ENCODE measurements at places on chromosomes 13 and 19. TPM values are rescaled to one million over a fixed set of nuclear protein-coding genes. Genes with fewer than 3 reads are reported as not detected.

- no peak for DNase-seq
Observed at GRCh38 chr13:96093296-96094006, 3.5 kb downstream of the HS6ST3 start.

- DNase-seq = no peak
Observed at GRCh38 chr19:5255602-5256231, 84.9 kb downstream of the PTPRS start.

DNA sequence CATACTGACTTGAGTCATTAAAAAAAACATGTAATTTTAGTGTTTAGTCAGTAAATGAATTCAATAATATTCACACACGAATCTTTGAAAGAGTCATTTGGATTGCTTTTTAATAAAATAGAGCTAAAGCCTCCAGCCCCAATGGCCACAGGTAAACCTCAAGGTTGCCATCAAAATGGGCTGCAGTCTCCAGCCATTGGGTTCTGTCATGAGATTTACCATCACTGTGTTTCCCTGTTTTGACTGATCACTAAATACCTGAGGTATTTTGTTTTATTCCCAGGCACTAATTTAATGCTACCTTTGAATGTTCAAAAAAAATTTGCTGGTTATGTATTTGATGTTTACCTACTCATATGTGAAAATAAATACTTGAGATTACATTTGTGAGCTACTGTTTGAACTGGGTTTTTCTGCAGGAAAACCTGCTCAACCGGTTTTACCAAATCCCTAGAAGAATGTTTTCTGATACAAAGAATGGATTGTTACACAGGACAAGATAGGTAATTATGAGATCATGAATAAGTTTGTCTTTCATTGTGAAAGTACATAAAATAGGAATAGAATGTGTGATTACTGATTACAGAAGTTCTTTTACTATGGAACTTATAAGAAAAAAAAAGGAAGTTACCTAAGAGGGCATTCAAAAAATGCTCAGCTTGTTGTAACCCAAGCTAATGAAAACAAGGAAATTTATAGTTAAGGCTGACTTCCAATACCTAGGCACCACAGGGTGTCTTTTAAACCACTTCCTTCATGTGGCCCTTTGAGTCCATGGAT is 391.3 kb downstream of the EFNB2 start:
- DNase-seq = no peak

- no peak for DNase-seq
Observed at GRCh38 chr13:100987948-100988347, 313.4 kb upstream of the TMTC4 start.

Gene ZNF575
- total RNA-seq = 0.72 TPM

DNA sequence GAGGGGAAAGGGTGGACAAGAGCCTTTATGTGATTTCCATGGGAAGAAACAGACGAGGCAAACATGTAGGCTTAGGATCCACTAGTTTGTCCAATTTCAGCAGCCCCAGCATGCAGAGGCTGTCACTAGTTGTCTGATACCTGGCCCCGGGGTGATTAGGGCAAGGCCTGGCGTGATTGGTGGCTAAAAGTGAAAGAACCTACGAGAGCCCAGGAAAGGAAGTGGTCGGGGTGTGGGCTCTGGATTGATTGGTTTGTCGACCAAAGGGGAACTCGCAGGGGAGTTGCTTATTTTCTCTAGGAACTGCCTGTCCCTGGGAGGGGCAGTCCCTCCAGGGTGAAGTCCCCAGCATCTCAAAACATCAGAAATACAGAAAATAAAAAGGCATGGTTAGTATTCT is 64.2 kb upstream of the UQCRFS1 start:
- DNase-seq = no peak

DNA sequence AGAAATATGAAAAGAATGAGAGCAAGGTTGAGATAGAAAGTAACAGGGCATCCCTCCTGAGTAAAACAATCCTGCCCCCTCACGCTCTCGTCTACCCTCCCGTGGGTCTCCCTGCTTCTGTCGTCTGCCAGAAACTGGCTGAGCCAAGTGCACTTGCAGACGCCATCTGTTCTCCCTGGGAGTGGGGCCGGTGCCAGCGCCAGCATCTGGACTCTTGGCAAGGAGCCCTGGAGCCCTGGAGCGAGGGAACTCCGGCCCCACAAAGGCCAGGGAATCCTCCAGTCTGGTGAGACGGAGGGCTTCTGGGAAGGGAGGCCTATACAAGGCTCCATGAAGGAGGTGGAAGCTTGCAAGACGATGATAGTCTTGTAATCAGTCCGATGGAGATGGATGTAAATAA is 2.3 kb upstream of the TMEM91 start:
- DNase-seq = no peak

DNA sequence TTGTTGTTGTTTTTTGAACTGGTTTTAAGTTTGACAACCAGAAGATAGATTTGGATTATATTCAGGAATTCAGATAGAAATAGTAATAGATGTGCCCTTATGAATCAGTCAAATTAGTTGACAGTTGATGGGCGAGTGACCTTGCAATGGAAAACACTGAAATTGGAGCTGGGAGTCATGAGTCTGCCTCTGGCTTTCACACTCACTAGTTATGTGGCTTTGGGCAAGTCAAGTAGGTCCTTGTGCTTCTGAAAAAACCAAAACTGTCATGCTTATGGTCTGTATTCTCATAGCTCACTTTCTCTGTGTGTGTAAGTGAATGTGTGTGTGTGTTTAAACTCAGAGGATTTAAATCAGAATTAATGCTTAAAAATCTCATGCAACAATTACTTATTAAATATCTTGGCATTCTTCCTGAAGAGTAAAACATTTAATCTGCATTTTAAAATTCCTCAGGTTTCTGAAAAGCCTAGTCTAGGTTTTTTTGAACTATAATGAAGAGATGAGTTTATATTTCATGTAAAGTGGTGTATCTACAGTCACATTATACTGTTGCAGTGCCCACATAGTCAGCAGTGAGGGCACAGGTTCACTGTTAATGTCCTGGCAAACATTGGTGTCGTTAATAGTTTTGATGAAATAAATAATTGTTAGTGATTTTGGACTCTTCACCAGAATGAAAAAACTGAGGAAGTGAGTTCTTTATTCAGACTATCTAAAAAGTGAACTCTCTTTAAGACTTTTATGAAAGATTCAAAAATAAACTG is 32.5 kb downstream of the UCHL3 start:
- no peak for DNase-seq

DNA sequence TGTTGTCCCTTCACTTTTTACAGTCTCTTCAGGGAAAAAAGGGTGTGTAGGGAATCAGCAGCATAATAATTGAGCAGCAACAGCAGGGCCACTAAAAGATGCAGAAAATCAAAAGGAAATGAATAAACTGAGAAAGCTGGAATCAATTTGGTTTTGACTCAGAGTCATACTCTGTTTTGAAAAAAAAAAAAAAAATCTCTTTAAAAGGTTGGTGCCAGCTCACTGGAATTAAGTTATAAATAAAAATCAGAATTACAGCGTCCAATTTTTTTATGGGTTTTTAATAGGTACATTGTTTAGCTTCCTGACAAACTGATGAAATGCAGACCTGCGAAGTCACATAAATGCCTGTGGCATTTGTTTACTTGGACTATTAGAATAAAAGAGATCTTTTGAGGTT is 231.9 kb downstream of the COG6 start:
- no peak for DNase-seq

- DNase-seq = no peak
Observed at GRCh38 chr13:109389892-109390345, 396.5 kb downstream of the IRS2 start.

DNA sequence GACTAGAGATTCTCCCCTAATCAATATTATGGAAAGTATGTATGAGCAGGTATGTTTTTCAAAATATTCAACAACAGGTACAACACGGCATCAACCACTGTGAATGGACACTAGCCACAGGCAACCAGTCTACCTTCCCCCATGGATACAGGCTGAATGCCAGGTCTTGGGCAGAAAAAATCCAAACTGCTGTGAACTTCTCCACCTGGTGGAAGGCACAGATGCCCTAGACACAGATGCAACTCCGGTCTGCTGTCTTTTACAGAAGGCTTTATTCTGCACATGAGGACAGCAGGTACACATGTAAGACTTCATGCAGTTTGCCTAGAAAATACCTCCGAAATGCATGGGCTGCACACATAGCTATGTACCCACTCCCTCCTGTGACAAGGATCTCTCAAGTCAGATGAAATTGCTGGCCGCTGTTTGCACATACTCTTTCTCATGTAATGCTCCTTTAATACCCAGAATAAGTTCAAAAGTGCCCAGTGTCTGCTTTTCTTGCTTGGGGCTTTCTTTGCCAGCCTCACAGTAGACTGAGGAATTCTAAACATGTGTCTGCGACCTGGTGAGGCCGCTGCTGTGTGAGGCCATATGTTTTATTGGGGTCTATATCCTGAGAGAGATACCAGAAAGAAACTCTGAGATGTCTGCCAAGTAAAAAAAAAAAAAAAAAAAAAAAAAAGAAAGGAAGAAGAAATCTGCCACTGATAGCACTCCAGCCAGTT is 325.9 kb downstream of the FOXO1 start:
- no peak for DNase-seq

DNA sequence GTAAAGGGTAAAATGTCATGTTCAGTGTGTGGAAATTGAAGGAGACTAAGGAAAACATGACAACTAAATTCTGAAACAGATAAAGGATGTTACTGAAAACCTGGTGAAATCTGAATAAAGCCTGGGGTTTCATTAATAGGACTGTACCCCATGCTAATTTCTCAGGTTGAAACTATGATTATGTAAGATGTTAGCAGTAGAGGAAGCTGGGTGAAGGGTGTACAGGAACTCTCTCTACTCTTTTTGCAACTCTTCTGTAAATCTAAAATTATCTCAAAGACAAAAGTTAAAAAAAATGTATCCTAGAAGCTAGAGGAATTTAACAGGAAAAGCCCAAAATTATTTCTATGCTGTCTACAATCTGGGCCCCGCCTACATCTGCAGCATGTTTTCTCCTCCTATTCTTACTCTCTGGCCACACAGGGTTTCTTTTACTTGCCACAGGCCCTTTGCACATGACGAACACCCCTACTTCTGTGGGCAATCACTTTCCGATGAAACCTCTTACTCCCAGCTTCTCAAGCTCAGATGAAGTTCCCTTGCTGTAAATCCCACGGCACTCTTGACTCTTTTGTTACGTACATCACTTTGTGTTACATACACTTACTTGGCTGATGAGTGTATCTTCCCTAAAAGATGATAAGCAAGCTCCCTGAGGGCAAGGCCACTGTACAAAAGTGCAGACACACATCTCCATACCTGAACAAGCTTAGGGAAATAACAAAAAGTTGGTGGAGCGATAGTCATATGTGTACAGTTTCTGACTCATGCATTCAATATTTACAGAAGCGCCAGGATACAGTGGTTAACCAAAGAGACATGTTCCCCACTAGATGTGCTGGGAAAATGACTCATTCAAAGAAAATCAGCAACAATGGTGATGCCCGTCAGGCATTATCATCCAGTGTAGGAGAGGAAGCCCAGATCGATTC is 32.6 kb downstream of the RUBCNL start:
- DNase-seq = no peak

- DNase-seq = no peak
Observed at GRCh38 chr13:90177512-90177911, 1170.0 kb upstream of the MIR17HG start.

DNA sequence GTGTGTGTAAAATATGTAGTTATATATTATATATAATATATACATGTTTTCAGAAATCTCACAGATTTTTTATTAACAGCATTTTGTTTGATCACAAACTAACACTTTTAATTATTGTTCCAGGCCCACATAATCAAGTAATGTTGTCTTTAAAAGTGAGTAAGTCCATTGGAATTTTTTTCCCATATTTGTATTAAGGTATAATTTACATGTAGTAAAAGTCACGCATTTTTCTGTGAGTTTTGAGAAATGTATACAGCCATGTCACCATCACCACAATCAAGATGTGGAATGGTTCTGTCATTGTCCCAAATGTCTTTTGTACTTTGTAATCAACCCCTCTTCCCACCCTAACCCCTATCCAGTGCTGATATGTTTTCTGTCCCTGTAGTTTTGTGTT is 120.0 kb upstream of the RFC3 start:
- no peak for DNase-seq

Measured in neural crest cell (in vitro differentiated cells).